Natural killer cell treated with Interleukin-12 subunit alpha and Interleukin-12 subunit beta and Interleukin-15 and Interleukin-18, amount 100 ng/mL, for 72 hours (primary cell): ENCODE measurements at places on chromosomes 7 and 10. TPM values are rescaled to one million over a fixed set of nuclear protein-coding genes. Genes with fewer than 3 reads are reported as not detected.

Gene HEPACAM2
- total RNA-seq: not detected

DNA sequence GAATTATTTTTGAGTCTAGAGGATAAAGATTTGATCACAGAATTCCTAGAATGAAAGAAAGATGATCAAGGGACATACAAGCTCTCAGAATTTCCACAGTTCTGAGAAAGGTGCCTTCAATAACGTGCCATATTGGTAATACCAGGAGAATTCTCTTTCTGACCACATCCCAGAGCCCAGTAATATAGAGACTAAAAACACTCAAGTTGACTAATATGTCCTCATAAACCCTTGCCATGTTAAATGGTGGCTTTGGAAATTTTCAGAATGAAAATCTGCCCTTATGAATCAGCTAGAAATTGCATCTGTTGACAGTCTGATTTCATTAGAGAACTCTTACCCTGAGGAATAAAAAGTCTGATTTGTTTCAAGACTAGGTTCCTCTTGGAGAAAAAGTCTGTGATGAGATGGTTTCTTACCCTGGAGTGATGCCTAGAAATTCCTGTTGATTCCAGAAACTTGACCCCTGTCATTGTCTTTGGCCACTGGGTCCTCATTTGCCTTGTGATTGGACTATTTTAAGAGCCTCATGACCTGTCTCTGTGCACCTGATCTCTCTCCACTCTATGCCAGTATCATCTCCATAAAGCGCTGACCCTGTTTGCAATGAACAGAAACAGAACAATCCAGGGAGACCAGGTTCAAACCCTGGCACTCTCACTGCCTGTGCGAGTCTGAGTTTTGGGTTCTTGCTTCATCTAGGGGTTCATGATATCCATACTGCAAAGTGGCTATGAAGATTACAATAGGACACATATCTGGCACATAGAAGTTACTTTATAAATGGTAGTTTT lies 3.3 kb downstream of the IL2RA start:
- no peak for DNase-seq

GRCh38 chr10:123746061-123746460 lies 79.9 kb downstream of the GPR26 start:
- DNase-seq: no peak

DNA sequence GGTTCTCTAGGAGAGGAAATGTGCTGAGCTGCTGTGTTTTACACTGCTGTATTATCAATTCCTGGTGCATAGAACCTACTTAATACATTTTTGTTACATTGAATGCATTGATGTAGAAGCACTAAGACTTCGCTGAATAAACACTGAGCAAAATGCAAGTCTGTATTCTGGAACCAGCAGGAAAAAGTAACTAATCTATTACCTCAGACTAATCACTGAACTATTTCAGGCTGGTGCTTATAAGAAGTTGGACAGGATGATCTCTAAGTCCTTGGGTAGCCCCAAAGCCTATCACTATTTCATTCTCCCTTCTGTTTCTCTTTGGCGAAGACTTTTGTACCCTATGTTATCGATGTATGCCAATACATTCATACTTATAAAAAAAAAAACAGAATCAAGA lies 87.2 kb upstream of the LRRTM3 start:
- no peak for DNase-seq
